Stimulated activated CD4-positive, alpha-beta T cell treated with anti-CD3 and anti-CD28 coated beads, Interleukin-1b, Interleukin-23, amount 100 ng/mL, for 1 hour (primary cell): ENCODE measurements at places on chromosomes 16 and 17.

DNA sequence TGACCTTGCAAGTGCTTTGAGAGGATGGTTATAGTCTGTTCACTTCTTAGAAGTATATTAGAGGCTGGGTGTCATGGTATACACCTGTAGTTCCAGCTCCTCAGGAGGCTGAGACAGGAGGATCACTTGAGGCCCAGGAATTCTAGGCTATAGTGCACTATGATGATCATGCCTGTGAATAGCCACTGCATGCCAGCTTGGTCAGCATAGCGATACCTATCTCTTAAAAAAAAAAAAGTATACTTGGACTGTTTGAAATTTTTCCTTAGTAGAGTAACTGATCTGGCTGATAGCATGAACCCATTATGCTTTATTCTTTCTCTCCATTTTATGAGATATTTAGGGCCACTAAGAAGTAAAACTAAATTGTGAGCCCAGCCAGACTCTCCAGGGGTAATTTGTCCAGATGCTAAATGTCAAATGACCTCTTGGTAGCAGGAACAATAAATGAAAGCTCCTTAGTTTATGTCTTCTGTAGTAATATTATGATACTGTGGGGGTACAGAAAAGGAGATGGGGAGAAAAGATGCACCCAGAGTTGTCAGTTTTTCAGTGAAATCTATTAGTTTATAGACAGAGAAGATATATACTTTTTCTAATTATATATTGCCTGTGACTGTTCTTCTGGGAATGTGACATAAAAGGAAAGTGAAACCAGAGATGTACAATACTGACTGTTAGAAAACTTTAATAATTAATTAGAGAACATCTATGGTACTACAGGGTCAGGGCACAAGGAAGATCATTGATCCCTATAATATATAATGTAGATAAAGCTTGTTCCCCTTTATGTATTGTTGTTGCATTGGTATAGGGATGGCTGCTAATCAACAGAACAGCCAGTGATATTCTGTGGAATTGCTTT lies 335.3 kb upstream of the TBX2 start:
- DNase-seq, result no peak

- DNase-seq, result no peak
Observed at GRCh38 chr16:25978218-25978617, 286.5 kb downstream of the HS3ST4 start.

- no peak for DNase-seq
Observed at GRCh38 chr17:55273579-55274354, 9.0 kb downstream of the HLF start.

DNA sequence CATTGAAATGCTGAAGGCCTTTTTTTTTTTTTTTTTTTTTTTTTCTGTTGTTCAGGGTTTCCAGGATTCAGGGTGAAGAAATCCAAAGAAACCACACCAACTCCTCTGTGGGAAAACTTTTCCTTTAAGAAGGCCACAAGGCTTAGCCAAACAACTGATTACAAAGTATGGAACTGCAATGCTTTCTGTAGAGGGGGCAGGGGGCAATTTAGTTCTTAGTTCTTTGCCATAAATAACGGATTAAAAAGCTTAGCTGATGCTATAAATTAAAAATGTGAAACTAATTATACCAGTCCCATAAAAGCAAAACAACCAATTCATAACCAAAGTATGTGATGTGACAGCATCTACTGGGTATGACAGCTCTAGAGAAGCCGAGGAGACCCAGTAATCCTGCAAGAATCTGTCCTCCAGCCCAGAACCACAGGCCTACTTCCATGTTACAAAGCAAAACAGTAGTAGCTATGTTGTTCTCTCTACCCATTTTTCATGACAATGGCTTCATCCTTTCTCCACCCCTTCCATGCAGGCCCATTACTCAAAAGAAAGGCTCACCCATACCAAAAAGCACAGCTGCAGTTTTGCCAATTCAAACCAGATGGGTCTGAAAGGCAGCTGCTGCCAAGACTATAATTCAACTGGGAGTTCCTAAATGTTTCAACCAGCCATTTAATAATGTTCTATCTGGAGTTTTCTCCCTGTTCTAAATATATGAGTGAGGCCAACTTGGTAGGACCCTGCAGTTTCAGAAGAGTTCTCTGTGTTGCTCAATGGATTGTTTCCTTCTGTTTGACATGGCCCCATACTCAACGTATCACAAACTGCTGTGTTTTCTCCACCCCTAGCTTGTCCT lies 167.1 kb upstream of the ZFHX3 start:
- DNase-seq, result no peak

GRCh38 chr17:2700030-2700490 lies 11.5 kb downstream of the CLUH start:
- no peak for DNase-seq

GRCh38 chr16:64829678-64830077 lies 292.2 kb downstream of the CDH11 start:
- DNase-seq, result no peak
